MCF 10A (cell line): ENCODE measurements at places on chromosomes 7 and 10. TPM values are rescaled to one million over a fixed set of nuclear protein-coding genes. Genes with fewer than 3 reads are reported as not detected.

DNA sequence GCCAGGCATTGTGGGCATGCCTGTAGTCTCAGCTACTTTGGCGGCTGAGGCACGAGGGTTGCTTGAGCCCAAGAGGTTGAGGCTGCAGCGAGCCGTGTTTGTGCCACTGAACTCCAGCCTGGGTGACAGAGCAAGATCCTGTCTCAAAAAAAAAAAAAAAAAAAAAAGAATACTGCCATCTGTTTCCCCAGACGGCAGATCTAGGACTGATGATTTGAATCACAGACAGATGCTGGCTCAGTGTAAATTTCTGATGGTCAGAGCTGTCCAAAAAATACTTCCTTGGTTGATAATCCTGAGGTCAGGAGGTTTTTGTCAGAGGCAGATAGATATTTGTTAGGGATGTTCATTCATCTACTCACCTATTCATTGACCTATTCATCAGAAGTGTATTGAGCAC is 130.7 kb downstream of the REEP3 start:
- H3K4me3 ChIP-seq = no peak overlapping the region
- H3K36me3 ChIP-seq = no peaks in the 10 kb centered on the region
- DNase-seq = no peak
- no peaks in the 10 kb centered on the region for H3K4me1 ChIP-seq

- no peak for DNase-seq
- H3K4me1 ChIP-seq = no peaks in the 10 kb centered on the region
- H3K27me3 ChIP-seq = peaks cover 64% of the 10 kb centered on the region
- no peak overlapping the region for H3K27ac ChIP-seq
- H3K36me3 ChIP-seq = no peaks in the 10 kb centered on the region
- H3K4me3 ChIP-seq = no peak overlapping the region
Observed at GRCh38 chr7:50281680-50282445, 22.7 kb upstream of the IKZF1 start.

GRCh38 chr10:48576501-48576900 is 28.4 kb downstream of the ARHGAP22 start:
- H3K27me3 ChIP-seq = no peaks in the 10 kb centered on the region
- no peak overlapping the region for H3K4me3 ChIP-seq
- H3K36me3 ChIP-seq = no peaks in the 10 kb centered on the region
- no peaks in the 10 kb centered on the region for H3K4me1 ChIP-seq

DNA sequence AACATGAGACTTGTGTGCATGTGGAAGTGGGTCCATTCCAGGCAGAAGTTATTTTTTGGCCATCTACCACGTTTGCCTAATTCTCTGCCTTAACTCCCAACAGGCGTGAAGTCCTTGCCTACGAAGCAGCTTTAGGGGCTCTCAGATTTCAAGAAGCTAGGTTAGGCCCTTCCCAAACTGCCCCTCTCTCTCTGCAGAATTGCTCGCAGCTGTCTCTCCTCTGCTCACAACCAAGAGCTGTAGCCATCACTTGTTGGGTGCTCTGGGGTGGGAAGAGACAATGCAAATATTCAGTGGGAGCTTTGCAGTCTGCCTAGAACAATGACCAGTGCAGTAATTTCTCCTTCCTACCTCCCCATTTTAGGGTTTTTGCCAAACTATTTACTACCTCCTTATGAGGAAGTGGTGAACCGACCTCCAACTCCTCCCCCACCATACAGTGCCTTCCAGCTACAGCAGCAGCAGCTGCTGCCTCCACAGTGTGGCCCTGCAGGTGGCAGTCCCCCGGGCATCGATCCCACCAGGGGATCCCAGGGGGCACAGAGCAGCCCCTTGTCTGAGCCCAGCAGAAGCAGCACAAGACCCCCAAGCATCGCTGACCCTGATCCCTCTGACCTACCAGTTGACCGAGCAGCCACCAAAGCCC is 24.9 kb downstream of the CYP17A1 start:
- H3K36me3 ChIP-seq = peaks cover 60% of the 10 kb centered on the region
- peaks cover 6% of the 10 kb centered on the region for H3K4me1 ChIP-seq
- no peaks in the 10 kb centered on the region for H3K27me3 ChIP-seq

DNA sequence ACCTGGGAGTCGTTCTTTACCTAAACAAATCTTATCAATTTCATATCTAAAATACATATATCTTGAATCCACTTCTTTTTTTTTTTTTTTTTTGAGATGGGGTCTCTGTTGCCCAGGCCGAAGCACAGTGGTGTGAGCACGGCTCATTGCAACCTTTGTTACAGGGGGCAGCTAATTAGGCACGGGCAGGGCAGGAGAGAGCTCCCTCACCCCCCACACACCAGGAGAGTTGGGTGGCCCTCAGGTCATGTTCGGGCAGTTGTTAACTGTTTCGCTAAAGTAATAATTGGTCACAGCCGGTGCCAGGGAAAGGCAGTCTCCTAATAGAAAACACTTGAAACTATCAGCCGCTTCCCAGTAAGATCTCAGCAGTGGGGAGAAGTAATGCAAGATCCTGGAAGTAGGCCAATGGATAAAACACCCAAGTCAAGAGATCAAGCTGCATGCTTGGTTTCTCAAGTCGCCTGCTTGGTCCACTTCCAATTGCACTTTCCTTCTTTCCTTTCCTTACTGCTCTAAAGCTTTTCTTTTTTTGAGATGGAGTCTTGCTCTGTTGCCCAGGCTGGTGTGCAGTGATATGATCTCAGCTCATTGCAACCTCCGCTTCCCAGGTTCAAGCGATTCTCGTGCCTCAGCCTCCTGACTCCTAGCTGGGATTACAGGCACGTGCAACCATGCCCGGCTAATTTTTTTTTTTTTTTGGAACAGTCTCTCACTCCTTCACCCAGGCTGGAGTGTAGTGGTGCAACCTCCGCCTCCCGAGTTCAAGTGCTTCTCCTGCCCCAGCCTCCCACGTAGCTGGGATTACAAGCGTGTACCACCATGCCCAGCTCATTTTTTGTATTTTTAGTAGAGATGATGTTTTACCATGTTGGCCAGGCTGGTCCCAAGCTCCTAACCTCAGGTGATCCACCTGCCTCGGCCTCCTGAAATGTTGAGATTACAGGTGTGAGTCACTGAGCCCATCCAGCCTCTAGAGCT is 21.3 kb upstream of the EFCAB10 start:
- no peak overlapping the region for H3K27ac ChIP-seq
- no peak overlapping the region for H3K4me3 ChIP-seq
- H3K36me3 ChIP-seq = no peaks in the 10 kb centered on the region
- DNase-seq = no peak
- H3K4me1 ChIP-seq = peaks cover 6% of the 10 kb centered on the region

DNA sequence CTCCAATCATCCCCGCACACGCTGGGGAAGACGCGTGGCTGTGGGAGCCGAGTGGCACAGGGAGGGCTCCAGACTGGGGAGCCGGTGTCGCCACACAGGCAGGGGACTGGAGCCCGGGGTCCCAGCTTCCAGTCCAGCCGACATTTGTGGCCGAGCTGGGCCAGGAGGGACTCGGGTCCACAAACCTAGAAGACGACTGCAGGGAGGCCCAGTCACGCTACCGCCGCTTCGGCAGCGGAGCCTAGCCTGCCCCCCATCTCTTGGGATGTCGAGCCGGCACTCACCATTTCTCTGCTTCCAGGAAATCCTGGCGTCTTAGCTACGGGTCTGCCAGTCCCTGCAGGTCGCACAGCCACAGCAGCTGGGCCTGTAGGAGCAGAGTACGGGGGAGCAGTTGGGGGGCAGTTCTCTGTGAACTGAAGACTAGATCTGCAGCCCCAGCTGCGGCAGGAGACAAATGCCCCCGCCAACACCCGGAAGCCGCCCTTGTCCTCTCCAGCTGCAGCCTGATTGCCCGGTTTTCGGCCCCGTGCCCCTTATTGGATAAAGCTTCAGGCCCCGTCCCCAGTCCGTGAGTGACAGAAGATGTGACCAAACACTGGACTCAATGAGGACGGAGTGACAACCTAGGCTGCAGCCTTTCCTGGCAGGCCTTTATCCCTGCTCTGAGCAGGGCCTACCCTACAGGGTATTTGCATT is 270.7 kb downstream of the ZNF33B start:
- H3K27ac ChIP-seq = no peak overlapping the region
- H3K4me3 ChIP-seq = peak overlapping the region; percentile 57
- no peaks in the 10 kb centered on the region for H3K27me3 ChIP-seq
- no peaks in the 10 kb centered on the region for H3K36me3 ChIP-seq

DNA sequence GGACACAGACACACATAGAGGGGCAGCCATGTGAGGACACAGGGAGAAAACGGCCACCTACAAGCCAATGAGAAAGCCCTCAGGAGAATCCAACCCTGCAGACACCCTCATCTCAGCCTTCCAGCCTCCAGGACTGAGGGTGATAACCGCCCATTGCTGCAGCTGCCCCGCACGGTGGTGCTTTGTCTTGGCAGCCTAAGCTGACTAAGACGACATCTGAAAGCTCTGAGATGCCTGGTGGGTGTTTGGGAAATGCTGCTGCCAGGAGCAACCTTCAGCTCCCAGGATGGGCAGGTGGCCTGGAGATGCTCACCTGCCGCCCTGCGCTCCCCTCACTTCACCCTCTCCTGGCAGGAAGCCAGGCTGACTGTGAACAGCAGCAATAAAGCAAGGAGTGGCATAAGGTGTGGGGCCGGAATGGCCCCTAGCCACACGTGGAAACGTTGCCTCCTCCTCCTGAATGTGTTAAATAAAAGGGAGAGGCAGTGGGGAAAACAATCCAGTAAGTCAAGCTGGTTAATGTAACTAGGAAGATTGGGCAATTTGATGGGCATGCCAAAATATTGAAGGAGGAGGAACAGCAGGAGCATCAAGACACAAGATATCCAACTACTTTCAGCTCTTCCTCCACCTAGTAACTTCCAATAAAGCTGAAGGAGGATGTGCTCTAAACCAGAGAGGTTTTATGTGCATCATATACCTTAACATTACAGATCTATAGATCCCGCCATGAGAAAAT is 121.5 kb downstream of the TNS3 start:
- no peak overlapping the region for H3K27ac ChIP-seq
- H3K4me3 ChIP-seq = no peak overlapping the region
- no peak for DNase-seq
- H3K4me1 ChIP-seq = peaks cover 25% of the 10 kb centered on the region
- peaks cover 21% of the 10 kb centered on the region for H3K36me3 ChIP-seq
- H3K27me3 ChIP-seq = no peaks in the 10 kb centered on the region

DNA sequence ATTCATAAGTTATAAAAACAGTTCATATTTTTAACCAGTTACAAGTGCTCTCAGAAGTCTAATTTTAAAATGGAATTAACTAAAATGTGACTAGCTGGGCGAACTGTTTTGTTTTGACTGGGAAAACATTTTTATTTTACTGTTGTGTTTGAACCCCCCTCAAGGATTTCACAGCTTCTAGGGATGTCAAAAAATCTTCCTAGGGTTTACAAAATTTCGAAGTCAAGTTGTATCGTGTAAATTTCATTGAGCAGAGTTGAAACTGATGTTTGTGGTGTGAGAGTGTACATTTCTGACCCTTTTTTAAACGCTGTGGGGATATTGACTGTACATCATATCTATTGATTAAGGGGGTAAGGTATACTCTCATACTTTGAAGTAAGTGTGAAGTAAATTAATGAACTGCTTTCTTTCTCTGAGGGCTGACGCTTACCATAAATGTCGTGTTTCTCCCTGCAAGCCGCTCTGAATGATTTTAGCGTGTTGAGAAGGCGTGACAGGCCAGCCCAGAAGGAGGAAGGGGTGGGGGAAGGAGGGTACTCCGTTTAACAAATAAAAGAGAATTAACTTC is 1.8 kb upstream of the SP8 start:
- peaks cover 6% of the 10 kb centered on the region for H3K4me1 ChIP-seq
- H3K27me3 ChIP-seq = peaks cover 64% of the 10 kb centered on the region
- H3K4me3 ChIP-seq = no peak overlapping the region
- DNase-seq = no peak

GRCh38 chr10:130479146-130479545 is 343.0 kb downstream of the GLRX3 start:
- no peak overlapping the region for H3K27ac ChIP-seq
- no peak overlapping the region for H3K4me3 ChIP-seq
- no peaks in the 10 kb centered on the region for H3K27me3 ChIP-seq
- no peak for DNase-seq
- no peaks in the 10 kb centered on the region for H3K36me3 ChIP-seq
- no peaks in the 10 kb centered on the region for H3K4me1 ChIP-seq

GRCh38 chr10:72079356-72079755 is 9.0 kb downstream of the SPOCK2 start:
- no peak overlapping the region for H3K27ac ChIP-seq
- no peak overlapping the region for H3K4me3 ChIP-seq
- no peak for DNase-seq
- H3K27me3 ChIP-seq = no peaks in the 10 kb centered on the region
- H3K4me1 ChIP-seq = no peaks in the 10 kb centered on the region

- H3K4me1 ChIP-seq = peaks cover 25% of the 10 kb centered on the region
- no peaks in the 10 kb centered on the region for H3K36me3 ChIP-seq
- peak overlapping the region; percentile 14 for H3K4me3 ChIP-seq
- H3K27ac ChIP-seq = peak overlapping the region; percentile 88
- peak; percentile 93 for DNase-seq
- no peaks in the 10 kb centered on the region for H3K27me3 ChIP-seq
Observed at GRCh38 chr7:139853506-139854123, 24.6 kb downstream of the TBXAS1 start.

DNA sequence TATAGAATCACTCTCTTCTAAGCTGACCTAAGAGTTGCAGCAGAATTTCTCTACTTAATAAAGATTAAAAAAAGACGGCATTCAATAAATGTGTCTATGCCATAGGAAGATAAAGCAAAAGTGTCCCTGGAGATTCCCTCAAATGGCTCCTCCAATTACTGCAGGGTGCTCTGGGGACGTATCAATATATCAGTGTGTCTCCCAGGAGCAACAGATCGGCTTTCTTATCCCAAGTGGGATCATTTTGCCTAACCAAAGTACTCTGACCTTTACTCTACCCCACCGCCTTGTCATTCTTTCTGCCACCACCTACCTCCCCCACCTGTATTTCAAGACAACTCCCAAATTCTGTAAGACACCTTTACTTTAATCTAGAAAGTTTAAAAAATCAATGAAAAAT is 202.0 kb upstream of the SEMA3C start:
- H3K36me3 ChIP-seq = no peaks in the 10 kb centered on the region
- H3K4me1 ChIP-seq = peaks cover 5% of the 10 kb centered on the region
- no peak overlapping the region for H3K4me3 ChIP-seq
- H3K27me3 ChIP-seq = no peaks in the 10 kb centered on the region
- H3K27ac ChIP-seq = no peak overlapping the region

The STK17A gene
- 27.2 and 51.6 TPM in 2 replicates for total RNA-seq

The CADPS2 gene
- 7.4 and 10.1 TPM in 2 replicates for total RNA-seq

The IFRD1 gene
- total RNA-seq = 116 and 123 TPM in 2 replicates

The AKR1C3 gene
- total RNA-seq = 22.0 and 22.9 TPM in 2 replicates

The PDGFA gene
- total RNA-seq = 20.1 and 26.6 TPM in 2 replicates

The MUC3A gene
- total RNA-seq = not detected in 2 replicates

The P4HA1 gene
- 23.9 and 25.2 TPM in 2 replicates for total RNA-seq
